ENCODE measurements at places on chromosomes 6 and 20. TPM values are rescaled to one million over a fixed set of nuclear protein-coding genes. Genes with fewer than 3 reads are reported as not detected.

MAS1 gene
- not detected for total RNA-seq

FUT9 gene
- total RNA-seq: not detected

SLC35D3 gene
- not detected for total RNA-seq

BPIFA1 gene
- not detected for total RNA-seq

DZANK1 gene
- total RNA-seq: 2.2 TPM

TRAPPC3L gene
- total RNA-seq: not detected

CAGE1 gene
- 0.20 TPM for total RNA-seq

DNA sequence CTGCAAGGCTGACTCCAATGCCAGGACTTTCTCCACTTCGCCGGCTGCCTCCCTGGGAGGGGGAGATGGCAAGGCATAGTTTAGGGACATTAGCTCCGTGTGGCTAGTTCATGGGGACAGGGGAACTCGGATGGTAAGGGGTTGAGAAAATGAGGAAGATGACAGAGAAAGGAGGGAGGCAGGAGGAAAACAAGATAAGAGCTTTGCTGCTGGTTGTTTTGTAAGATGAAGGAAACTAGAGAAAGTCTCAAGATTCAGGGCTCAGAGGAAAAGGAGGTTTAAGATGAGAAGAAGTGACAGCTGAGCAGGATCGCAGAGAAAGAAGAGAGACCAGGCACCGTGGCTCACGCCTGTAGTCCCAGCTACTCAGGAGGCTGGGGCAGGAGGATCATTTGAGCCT lies 180.9 kb upstream of the RREB1 start:
- H3K27ac ChIP-seq: no peak overlapping the region
- H3K4me1 ChIP-seq: no peaks in the 10 kb centered on the region
- no peak for DNase-seq
- no peak overlapping the region for H3K4me3 ChIP-seq
- peaks cover 15% of the 10 kb centered on the region for H3K27me3 ChIP-seq

GRCh38 chr20:32091888-32092346 lies 17.6 kb upstream of the TM9SF4 start:
- H3K4me1 ChIP-seq: no peaks in the 10 kb centered on the region
- no peak overlapping the region for H3K27ac ChIP-seq
- DNase-seq: peak; percentile 81
- H3K4me3 ChIP-seq: no peak overlapping the region

GRCh38 chr6:37473364-37474095 lies 26.2 kb downstream of the CCDC167 start:
- peaks cover 22% of the 10 kb centered on the region for H3K36me3 ChIP-seq
- no peaks in the 10 kb centered on the region for H3K27me3 ChIP-seq
- H3K4me1 ChIP-seq: peaks cover 2% of the 10 kb centered on the region
- H3K27ac ChIP-seq: peak overlapping the region; percentile 80

DNA sequence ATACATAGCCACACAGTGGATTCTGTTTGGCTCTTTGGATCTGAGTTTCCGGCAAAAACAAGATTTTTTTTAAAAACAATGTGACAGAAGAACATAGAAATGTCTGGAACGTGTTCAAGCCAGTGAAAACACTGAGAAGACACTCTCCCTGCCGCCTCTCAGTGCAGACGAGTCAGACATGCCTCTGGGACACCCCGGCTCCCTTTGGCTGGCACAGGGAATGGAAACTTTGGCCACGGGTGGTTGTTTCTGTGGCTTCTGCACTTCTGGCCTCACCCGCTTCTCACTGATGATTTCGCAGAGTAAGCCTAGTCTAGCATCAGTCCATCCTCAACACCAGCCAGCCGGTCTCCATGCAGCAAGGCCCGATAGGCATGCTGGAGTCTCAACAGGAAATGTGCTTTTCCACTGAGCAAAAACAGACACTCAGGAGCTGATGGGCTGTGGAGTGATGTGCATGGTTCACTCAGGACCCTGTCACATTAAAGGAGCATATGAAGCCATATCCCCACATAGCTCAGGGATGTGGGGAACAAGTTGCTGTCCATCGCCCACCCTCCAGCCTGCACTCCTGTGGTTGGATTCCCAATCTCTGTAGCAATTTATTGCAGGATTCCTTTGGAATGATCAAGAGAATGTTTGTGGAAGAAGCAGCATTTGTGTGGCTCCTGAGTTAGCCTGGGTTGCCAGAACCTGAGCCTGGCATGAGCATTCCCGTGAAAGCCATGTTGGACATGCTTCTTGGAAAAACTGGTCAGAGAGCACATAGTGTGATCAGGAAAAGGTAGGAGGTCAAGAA lies 262.0 kb upstream of the RIN2 start:
- H3K4me1 ChIP-seq: peaks cover 7% of the 10 kb centered on the region
- peaks cover 5% of the 10 kb centered on the region for H3K27me3 ChIP-seq
- H3K36me3 ChIP-seq: no peaks in the 10 kb centered on the region
- DNase-seq: no peak
- H3K27ac ChIP-seq: no peak overlapping the region
- H3K4me3 ChIP-seq: no peak overlapping the region

DNA sequence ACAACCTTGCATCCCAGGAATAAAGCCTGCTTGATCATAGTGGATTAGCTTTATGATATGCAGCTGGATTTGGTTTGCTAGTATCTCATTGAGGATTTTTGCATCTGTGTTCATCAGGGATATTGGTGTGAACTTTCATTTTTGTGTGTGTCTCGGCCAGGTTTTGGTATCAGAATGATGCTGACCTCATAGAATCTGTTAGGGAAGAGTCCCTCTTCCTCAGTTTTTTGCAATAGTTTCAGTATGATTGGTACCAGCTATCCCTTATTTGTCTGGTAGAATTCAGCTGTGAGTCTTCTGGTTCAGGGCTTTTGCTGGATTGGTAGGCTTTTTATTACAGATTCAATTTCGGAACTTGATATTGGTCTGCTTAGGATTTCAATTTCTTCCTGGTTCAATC lies 132.5 kb downstream of the ZFAND3 start:
- peaks cover 17% of the 10 kb centered on the region for H3K36me3 ChIP-seq
- H3K27ac ChIP-seq: no peak overlapping the region
- H3K4me3 ChIP-seq: no peak overlapping the region
- peaks cover 13% of the 10 kb centered on the region for H3K4me1 ChIP-seq

GRCh38 chr20:63382551-63383300 lies 21.6 kb upstream of the CHRNA4 start:
- no peak overlapping the region for H3K27ac ChIP-seq
- DNase-seq: no peak
- H3K4me1 ChIP-seq: no peaks in the 10 kb centered on the region
- H3K27me3 ChIP-seq: peaks cover 3% of the 10 kb centered on the region
- H3K36me3 ChIP-seq: peaks cover 2% of the 10 kb centered on the region

GRCh38 chr6:3162067-3162497 lies 4.7 kb upstream of the TUBB2A start:
- H3K4me3 ChIP-seq: peak overlapping the region; percentile 67
- peaks cover 3% of the 10 kb centered on the region for H3K36me3 ChIP-seq
- H3K27ac ChIP-seq: no peak overlapping the region

DNA sequence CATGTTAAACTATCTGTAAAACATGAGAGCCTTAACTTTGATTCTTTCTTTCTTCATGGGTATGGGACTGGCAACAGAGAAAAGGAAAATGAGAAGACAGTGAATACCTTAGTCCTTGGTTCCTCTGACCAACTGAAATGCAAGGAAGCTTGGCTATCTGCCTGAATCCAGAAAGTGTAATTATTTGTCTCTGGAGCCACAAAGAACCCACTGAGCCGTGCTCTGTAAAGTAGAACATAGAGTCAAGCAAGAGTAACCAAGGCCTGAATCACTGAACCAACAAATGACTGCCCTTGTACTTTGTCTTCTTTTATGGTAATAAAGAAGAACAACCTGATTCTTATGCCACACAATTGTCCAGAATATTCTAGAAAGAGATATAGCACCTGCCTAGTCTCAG lies 27.6 kb downstream of the PKHD1 start:
- peaks cover 5% of the 10 kb centered on the region for H3K27me3 ChIP-seq
- no peak overlapping the region for H3K4me3 ChIP-seq
- H3K27ac ChIP-seq: no peak overlapping the region
- no peak for DNase-seq

GRCh38 chr6:14454473-14454775 lies 336.9 kb downstream of the CD83 start:
- DNase-seq: no peak
- peaks cover 1% of the 10 kb centered on the region for H3K36me3 ChIP-seq
- H3K27me3 ChIP-seq: no peaks in the 10 kb centered on the region
- peaks cover 54% of the 10 kb centered on the region for H3K4me1 ChIP-seq
- H3K4me3 ChIP-seq: peak overlapping the region; percentile 32
- H3K27ac ChIP-seq: peak overlapping the region; percentile 80

DNA sequence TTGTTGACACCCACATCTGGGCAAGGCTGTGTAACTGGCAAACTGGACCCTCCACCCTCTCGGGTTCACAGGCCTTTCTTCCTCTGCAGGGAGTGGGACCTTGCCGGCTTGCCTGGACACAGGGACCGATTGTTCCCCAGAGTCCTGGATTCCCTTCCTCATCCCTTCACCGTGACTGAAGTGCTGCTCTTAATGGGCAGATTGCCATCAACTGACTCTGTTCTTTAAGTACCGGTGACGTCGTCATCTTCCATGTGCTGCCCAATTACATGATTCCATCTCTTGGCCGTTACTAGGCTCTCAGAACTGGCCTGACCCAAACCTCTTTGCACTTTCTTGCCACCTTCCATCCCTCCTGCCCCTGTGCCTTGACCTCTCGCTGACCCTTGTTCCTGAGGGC lies 85.4 kb downstream of the EYA4 start:
- no peak overlapping the region for H3K4me3 ChIP-seq
- no peaks in the 10 kb centered on the region for H3K4me1 ChIP-seq
- no peaks in the 10 kb centered on the region for H3K27me3 ChIP-seq
- DNase-seq: no peak
- no peak overlapping the region for H3K27ac ChIP-seq
- no peaks in the 10 kb centered on the region for H3K36me3 ChIP-seq

All from activated naive CD8-positive, alpha-beta T cell treated with anti-CD3 and anti-CD28 coated beads, Interleukin-2, amount 10 ng/mL, durations not matched to agents 7 days and 5 days (primary cell).